ENCODE measurements at places on chromosomes 13 and 19.
A peak's percentile ranks its signal among the peaks of the same experiment; 100 is the strongest.

DNA sequence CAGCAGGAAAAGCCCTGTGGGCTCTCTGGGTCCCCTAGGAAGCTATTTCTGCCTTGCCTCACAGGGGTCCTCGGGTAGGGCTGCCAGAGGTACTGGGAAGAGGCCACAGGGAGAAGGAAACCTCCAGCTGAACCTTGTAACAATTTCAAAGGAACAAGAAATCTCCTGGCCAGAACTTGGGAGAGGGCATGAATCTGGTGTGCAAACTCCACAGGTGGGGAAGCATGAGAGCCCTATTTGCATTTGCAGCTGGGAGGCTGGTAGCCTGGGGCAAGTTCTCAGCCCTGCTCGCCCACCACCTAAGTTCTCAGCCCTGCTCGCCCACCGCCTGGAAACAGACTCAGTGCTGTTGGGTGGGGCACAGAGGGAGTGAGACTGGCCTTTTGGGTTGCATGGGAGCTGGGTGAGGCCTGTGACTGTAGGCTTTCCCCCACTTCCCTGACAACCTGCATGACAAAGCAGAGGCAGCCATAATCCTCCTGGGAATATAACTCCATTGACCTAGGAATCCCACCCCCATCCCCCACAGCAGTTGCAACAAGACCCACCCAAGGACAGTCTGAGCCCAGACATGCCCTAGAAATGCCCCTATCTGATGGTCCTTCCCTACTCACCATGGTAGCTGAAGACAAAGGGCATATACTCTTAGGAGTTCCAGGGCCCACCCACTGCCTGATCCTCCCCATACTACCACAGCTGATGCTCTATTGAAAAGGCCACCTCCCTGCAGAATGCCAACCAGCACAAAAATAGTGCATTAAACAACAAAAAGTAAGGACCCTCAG lies 11.7 kb downstream of the UGGT2 start:
- DNase-seq = no peak

DNA sequence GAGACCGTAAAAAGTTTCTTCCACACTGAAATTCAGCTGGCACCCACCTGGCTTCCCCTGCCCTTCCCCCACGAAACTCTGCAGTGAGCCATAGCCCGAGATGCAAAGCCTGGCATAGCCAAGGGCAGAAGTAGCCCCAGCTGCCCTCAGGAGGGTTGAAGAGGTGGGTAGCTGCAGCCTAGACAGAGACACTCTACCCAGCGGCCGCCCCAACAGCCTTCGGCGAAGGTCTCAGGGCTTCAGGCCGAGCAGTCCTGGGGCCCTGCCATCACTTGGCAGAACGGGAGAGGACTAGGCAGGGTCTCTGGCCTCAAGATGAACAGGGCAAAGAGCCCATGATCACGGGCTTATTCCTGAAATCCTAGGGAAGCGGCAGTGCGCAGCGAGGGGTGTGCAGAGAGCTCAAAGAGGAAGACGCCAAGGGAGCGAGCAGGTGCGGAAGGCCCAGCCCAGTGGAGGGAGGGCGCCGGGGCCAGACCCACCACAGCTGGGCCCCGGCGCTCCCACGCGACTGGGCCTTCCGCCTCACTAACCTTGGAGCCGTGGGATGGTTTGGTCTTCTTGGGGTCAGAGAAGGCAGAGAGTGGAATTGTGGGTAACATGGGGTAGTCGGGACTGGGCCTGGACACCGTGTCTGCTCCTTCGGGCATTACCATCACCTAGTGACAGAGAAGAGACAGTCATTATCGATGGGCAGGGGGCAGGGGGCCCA lies 53.2 kb downstream of the MLLT1 start:
- no peak for DNase-seq

DNA sequence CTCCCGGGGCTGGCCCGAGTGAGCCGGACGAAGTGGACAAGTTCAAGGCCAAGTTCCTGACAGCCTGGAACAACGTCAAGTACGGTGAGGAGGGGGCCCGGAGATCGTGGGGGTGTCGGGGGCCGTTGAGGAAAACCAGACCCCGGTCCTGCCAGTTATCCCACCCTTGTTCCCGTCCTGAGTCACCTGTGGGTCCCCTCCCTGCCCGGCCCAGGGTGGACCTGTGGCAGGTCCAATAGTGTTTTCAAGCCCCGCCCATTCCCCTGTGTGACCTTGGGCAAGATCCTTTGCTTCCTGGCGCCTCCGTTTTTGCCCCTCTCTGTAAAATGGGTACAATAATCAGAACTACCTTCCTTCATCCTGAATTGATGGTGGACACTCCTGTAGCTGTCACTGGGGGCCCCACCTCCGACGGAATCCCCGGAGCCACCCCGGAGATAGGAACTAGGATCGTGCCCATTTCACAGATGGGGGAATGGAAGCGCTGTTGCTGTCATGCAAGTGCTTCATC lies 593 bp downstream of the ATG4D start:
- peak; percentile 34 for DNase-seq

DNA sequence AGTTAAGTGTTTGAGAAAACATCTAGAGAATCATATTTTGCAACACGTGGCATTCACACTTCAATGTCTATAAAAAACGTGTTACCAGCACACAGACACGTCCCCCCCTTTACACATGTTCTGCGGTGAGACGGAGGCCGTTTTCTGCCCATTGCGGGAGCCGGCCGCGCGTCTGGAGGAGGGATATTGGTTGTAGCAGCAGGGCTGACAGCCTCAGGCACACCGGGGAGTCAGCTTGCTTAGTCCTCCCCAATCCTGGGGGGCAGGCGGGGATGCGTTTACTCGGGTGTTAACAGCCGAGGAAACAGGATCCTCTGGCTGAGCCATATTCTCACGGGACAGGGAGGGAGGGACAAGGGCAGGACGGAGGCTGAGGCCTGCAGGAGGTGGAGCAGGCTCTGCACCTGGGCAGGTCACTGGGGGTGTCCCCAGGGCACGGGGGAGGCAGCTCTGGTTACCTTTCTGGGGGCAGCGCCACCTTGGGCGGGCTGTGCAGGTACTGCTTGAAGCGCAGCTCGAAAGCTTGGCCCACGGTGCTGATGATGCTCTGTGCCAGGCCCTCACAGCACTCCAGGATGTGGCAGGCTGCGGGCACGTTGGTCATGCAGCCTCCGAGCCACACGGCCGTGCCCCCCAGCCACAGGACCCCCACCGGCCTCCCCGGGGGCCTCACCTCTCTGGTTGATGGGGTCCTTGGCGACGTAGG lies 25.0 kb downstream of the SHC2 start:
- DNase-seq = no peak

- DNase-seq = no peak
Measured at GRCh38 chr13:25719666-25720065, 332.1 kb downstream of the SHISA2 start.

GRCh38 chr13:26558074-26558805 lies 757 bp downstream of the WASF3 start:
- DNase-seq = no peak

DNA sequence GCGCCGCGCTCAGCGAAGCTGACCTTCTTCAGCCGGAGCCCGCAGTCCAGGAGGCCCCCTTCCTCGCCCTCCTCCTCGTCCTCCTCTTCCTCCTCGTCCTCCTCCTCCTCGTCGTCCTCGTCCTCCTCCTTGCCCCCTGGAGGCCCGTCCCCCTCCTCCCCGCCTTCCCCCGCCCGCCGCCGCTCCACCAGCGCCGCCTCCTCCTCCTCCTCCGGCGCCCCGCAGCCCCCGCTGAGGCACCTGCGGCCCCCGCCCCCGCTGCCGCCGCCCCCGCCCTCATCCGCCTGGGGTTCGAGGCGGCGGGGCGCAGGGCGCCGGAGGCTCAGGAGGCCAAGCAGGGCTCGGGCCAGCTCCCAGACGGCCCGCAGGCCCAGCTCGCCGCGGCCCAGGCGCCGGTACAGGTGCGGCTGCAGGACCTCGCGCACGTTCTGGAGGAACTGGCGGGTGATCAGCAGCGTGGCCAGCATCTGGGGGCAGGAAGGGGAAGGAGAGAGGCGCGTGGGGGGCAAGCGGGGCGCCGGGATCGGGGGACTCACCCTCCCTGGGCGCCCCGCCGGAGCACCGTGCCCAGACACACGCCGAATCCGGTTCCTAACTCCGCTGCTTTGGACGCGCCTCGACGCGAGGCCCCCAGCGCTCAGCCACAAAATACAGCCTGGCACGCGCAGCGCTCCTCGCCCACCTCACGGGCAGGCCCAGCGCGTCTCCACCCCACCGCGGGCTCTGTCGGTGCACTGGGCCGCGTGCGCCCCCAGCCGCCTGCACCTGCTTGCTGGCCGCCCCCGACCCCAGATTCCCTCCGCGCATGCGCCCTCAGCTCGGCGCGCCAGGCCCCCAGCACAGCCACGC lies 5.9 kb downstream of the ANO8 start:
- no peak for DNase-seq

- DNase-seq = no peak
Measured at GRCh38 chr13:110914081-110914330, 863 bp downstream of the ANKRD10 start.

- DNase-seq = no peak
Measured at GRCh38 chr13:108096301-108096915, 118.9 kb downstream of the LIG4 start.

- peak; percentile 72 for DNase-seq
Measured at GRCh38 chr13:30870049-30870884, 35.8 kb upstream of the MEDAG start.

GRCh38 chr13:87123987-87124784 lies 547.0 kb upstream of the SLITRK5 start:
- DNase-seq = peak; percentile 85

GRCh38 chr13:19591864-19592263 lies 30.5 kb upstream of the TPTE2 start:
- no peak for DNase-seq

DNA sequence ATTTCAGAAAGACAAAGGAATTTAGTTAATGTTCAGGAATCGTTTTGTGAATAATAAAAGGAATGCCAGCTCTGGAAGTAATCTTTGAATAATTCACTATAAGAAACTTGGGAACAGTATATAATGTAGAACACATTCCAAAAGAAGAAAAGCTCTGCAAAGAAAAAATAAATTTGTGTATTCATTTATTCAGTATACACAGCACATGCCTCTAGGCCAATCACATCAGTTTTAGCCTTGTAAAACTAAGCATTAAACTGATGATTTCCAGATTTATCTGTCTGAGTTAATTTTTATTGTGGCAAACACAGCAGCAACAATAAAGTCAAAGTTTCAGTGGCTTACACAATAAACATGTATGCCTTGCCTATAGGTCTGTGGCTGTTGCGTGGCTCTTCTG lies 5.7 kb upstream of the RXFP2 start:
- DNase-seq = no peak

GRCh38 chr19:32415669-32416068 lies 10.1 kb downstream of the DPY19L3 start:
- no peak for DNase-seq

GRCh38 chr13:40498461-40498860 lies 168.0 kb downstream of the FOXO1 start:
- DNase-seq = no peak

DNA sequence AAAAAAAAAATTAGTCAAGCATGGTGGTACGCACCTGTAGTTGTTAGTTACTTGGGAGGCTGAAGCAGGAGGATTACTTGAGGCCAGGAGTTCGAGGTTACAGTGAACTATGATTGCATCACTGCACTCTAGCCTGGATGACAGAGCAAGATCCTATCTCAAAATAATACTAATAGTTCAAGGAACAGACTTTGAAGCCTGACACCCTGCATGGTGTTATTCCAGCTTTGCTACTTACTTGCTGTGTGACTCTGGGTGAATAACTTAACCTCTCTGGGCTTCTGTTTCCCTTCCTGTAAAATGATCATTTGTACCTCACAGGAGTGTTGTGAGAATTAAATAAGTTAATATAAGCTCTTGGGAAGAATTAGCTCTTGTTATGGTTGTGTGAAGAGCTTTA lies 3.5 kb upstream of the FOSB start:
- no peak for DNase-seq

DNA sequence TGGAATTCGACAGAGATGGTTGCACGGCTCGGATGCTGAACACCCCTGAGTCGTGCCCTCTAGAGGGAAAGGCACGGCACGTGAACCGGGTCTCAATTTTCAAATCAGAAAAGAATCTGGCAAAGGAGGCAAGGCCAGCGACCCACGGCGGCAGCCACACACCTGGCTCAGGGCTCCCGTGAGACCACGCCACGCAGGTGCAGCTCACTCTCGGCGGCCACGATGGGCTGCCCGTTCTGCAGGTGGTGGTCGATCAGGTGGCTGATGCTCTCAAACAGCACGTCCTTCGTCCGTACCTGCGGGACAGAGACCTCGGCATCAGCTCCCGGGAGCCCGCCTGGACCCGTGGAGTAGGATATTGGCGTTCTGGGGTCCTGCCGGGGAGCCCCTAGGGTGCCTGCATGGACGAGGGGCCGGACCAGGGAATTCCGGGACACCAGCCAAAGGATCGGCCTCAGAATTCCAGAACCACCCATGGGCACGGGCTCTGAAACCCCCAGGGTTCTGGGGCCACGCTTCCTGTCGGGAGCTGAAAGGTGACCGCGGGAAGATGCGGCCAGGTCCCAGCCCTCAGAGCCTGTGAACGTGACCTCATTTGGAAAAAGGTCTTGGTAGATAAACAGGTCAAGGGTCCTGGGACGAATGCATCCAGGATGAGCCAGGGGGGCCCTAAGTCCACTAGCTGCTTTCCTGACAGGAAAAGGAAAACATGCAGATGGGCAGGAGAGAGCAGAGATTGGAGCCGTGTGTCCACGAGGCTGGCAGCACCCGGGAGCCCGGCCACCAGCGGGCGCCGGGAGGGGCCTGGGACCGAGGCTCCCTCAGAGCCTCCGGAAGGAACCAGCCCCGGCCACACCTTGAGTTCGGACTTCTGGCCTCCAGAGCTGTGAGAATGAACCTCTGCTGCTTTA lies 10.1 kb upstream of the C2CD4C start:
- no peak for DNase-seq

- no peak for DNase-seq
Measured at GRCh38 chr19:44592451-44592890, 20.9 kb upstream of the IGSF23 start.

DNA sequence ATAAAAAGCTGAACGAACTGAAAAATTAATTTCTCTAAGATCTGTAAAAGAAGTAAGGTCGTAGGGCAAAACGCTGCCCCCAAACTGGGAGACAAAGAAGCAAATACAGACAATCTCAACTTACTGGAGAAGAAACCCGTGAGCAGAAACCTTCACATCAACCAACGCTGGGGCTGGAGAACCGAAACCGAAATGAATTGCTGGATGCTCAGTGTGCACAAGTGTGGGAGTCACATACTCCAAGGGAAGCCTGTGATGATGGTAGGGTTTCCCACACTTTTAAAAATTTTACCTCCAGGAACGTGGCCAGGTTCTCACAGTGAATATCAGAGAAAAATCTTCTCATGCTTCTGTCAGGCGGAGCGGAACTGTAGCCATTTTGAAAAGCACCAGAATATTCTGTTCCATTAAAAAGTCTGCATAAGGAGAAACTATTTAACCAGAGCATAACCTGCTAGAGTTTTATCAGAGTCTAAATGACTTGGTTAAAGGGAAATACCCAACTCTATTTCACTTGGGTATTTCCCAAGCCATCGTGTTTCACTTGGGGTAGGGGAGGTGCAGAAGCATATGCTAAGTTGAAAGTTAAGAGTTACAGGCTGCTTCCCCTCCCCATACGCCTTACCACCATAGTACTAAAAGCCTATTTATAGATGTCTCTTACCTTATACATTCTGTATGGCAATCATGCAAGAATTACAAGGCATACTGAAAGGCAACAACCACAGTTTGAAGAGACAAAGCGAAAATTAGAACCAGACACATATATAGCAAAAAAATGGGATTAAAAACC lies 110.5 kb upstream of the SLITRK1 start:
- DNase-seq = no peak

- no peak for DNase-seq
Measured at GRCh38 chr19:37692956-37693620, 26.5 kb downstream of the ZNF607 start.

- no peak for DNase-seq
Measured at GRCh38 chr13:75414036-75414827, 67.7 kb downstream of the TBC1D4 start.

GRCh38 chr13:63190742-63191141 lies 1775.1 kb upstream of the PCDH20 start:
- DNase-seq = no peak

Data from spinal cord (tissue), 10 donors.